Esophagus mucosa (tissue), 1 donor: ENCODE measurements at places on chromosomes 6 and 20. TPM values are rescaled to one million over a fixed set of nuclear protein-coding genes. Genes with fewer than 3 reads are reported as not detected.

DNA sequence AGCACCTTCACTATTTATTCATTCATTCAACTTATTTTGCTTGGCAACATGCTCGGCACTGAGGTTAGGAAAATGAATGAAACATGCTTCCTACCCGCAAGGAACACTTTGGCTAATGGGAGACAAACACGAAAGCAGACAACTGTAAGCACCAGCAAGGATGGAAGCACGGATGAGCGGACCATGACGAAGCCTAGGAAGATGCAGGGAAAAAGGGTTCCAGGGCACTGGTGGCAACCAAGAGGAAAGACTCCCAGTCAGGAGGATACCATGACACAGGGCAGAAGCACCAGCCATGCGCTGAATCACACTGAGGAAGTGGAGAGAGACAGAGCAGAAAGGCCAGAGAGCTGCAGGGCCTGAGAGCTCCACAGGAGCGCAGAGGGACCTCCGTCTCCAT lies 9.8 kb downstream of the PDE10A start:
- no peak for ATAC-seq

- no peak for ATAC-seq
Observed at GRCh38 chr20:8664778-8665177, 404.1 kb upstream of the PLCB4 start.

XKR7 gene
- not detected for total RNA-seq

- ATAC-seq = no peak
Observed at GRCh38 chr6:34658605-34659265, 37.8 kb downstream of the ILRUN start.

DNA sequence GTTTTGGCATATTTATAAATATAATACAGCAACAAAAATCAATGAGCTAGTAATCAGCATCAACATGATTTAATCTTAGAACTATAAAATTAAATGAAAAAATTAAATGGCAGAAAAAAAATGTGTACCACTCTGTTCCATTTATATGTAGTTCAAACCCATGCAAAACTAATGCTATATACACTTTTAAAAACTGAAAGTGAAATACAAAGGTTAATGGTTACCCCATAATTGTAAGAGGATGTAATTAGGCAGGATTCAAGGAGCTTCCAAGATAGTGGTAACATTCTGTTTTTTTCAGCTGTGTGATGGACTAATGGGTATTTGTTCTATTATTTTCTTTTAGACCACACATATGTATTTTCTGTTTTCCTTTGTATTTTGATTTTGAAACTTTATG lies 492.1 kb downstream of the UTRN start:
- no peak for ATAC-seq

GRCh38 chr6:160120087-160120486 lies 1.5 kb upstream of the SLC22A1 start:
- no peak for ATAC-seq

SIRPB1 gene
- 3.5 TPM for total RNA-seq

OR12D3 gene
- total RNA-seq = not detected

OR2J2 gene
- total RNA-seq = not detected

GRCh38 chr6:15088904-15089568 lies 156.8 kb upstream of the JARID2 start:
- no peak for ATAC-seq

NKX2-4 gene
- not detected for total RNA-seq

DNA sequence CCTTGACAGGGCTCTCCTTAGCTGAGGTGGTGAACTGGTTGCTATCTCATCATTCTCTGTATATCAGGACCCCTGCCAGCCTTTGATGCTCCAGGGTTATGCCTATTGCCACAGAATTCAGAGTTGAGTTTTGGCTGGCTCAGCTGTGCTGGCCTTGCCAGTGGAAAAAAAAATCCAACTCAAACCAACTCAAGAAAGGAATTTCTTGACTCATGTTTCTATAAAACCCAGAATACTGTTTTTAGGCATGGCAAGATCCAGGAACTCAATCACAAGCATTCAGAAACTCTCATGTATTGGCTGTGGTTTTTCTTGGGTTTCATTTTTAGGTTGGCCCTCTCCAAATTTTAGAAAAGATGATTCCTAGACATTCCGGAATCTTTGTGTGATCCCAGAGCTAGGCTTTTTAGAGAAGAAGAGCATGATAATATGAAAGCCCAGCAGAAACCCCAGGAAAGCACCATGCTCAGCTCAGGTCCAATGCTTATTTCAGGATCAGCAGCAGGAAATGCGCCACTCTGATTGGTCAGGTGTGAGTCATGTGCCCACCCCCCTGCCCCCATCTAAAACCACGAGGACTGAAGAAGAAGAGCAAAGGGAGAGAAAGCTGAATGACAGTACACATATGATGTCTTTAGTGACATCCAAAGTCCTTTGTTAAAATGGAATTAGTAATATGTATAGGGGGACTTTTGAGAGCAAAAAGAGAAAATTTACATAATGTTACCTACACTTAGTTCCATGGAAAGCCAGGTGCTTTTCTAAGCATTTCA lies 122.9 kb downstream of the RNF144B start:
- no peak for ATAC-seq

SOX4 gene
- total RNA-seq = 10.5 TPM

DNA sequence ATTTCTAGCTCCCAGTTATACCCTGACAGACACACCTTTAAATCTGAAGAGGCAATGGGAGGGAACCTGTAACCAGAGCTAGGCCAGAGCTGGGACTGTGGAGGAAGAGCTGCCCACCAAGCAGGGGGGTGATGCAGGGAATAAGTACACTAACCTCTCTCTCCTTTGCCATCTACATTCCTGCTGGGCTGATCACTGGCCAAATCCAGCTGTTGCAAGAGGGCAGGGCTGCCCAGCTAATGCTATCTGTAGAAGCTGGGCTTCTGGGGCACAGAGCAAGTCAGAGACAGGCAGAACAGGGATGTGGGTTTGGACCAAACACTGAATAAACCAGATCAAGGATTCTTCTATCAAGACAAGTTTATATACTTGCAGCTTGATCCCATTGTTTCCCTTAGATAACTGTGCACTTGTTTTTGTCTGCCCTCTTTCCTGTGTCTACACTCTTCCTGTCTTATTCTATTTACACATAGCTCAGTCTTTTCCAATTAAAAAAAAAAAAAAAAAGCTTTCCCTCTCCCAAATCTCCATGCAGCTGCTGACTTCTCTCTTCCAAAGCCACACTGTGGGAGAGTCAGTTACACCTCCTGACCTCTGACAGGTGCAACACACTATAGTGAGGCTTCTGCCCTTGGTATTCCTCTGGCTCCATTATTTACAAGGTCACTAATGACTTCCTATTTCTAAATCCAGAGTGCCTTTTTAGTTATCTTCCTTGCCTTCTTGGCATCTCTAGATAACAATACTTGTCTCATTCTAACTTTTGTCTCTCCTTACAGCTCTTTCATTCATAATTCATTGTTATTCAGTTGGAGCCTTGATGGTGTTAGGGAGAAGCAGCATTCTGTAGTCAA lies 43.7 kb downstream of the TRIM38 start:
- no peak for ATAC-seq

DNA sequence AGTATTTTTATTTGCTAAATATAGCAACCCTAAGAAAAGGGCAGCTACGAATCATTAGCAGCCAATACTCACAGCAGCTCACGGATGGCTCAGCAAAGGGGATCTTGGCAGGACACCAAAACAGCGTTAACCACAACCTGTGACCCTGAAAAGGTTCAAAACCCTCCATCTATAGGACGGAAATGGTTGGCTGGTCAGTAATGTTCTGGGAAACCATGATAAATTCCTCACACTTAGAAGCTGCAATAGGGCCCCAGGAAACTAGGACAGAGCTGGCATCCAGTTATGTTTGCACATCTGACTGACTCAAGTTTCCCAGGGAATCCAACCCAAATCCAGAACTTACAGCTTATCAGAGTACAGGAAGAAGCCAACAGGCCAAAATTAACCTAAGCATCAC lies 30.9 kb upstream of the PTPRT start:
- ATAC-seq = no peak

GRCh38 chr20:40181676-40182075 lies 507.4 kb downstream of the MAFB start:
- ATAC-seq = no peak

GRCh38 chr6:116491610-116492330 lies 19.7 kb upstream of the CALHM5 start:
- ATAC-seq = no peak

BAK1 gene
- total RNA-seq = 33.5 TPM

- ATAC-seq = peak; percentile 74
Observed at GRCh38 chr6:38176797-38177751, 357.5 kb downstream of the ZFAND3 start.

MEP1A gene
- not detected for total RNA-seq

SLC22A7 gene
- not detected for total RNA-seq

- ATAC-seq = no peak
Observed at GRCh38 chr20:25376886-25377285, 13.7 kb downstream of the ABHD12 start.

DNA sequence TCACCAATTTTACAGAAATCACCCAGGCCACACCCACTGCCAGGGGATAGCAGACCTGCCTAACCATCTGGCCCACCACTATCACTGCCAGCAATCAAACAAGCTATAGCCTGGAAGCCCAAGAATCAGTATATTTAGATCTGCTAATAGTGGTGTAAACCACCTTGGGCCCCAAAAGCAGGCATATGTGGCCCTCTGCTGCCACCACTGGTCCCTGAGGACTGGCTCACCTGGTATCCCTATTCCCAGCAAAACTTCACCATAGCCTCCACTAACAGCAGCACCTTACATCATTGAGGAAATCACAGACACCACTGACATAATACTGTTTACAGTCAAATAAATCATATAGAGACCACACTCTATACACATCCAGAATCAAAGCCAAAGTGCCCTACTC lies 880.4 kb upstream of the MAN1A1 start:
- no peak for ATAC-seq

TGM3 gene
- total RNA-seq = 1,379 TPM

DNA sequence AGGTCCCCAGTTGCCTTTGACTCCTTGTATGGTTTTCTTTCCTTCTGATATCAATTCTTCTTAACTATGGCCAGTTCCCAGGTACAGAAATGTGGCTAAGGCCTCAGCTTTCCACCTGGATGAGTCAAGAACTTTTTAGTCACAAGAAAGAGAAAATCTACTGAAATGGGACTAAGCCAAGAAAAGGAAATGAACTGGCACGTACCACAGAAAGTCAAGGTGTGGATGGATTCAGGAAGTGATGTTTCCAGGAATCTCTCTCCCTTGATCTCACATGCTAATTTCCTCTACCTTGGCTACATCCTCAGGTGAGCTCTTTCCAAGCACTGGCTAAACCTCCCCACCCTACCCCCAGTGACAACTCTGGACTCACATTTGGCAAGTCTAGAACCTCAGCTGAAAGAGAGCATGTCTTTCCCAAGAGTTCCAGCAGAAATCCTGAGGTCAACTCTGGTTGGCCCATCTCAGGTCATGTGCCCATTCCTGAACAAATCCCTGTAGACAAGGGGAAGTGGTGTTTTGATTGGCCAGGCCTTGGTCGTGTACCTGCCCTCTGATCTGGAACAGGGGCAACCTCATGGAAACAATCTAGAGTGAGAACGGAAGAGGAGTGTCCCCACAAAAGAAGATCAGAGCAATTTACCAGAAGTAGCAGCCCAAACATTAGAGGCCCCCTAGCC lies 205.3 kb downstream of the NFATC2 start:
- ATAC-seq = no peak

DNA sequence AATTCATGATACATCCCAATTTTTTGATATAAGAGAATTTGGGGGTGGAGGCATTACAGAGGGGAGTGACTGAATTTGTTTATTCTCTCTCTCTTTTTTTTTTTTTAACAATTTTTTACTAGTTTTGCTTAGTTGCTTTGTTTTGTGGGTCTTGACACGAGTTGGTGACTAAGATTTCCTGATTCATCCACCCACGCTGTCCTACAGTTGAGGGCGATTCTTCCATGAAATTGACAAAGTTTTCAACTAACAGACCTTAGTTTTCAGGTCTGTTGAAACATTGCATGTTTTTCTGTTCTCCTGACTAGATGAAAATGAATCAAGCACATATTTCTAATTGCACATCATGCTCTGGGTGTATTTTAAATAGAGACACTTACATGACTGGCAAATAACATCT lies 613.8 kb downstream of the TFAP2B start:
- ATAC-seq = no peak

- ATAC-seq = peak; percentile 71
Observed at GRCh38 chr6:17584241-17584803, 15.8 kb upstream of the FAM8A1 start.

TRERF1 gene
- total RNA-seq = 7.3 TPM

DNA sequence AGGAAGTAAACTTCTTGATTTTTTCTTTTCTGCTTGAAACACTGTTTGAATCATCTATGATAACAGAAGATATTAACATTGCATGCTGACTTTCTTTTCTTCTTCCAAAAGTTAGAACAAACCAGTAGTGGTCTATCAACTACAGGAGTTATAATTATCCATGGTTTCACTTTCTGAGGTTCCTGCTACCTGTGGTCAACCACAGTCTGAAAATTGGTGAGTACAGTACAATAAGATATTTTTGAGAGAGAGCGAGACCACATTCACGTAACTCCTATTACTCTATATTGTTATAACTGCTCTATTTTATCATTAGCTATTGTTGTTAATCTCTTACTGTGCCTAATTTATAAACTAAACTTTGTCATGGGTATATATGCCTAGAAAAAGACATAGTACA lies 86.1 kb downstream of the MAP7 start:
- ATAC-seq = no peak

- ATAC-seq = peak; percentile 45
Observed at GRCh38 chr6:105204331-105204730, 24.5 kb upstream of the POPDC3 start.

GRCh38 chr6:52653151-52653550 lies 17.8 kb upstream of the TMEM14A start:
- ATAC-seq = no peak

DNA sequence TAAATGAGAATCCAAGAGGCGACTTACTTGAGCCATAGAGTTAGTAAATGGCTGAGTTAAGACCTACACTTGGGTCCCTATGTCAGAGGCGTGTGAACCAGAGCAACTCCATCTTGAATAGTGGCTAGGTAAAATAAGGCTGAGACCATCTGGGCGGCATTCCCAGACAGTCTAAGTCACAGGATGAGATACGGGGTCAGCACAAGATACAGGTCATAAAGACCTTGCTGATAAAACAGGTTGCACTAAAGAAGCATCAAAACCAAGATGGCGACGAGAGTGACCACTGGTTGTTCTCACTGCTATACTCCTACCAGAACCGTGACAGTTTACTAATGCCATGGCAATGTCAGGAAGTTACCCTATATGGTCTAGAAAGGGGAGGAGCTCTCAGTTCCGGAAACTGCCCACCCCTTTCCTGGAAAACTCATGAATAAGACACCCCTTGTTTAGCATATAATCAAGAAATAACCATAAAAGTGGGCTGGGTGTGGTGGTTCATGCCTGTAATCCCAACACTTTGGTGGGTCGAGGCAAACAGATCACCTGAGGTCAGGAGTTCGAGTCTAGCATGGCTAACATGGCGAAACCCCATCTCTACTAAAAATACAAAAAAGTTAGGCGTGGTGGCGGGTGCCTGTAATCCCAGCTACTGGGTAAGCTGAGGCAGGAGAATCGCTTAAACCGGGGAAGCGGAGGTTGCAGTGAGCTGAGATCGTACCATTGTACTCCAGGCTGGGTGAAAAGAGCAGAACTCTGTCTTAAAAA lies 43.9 kb upstream of the EEF1A1 start:
- no peak for ATAC-seq
